Kidney epithelial cell (primary cell): ENCODE measurements at places on chromosomes 1 and 21. TPM values are rescaled to one million over a fixed set of nuclear protein-coding genes. Genes with fewer than 3 reads are reported as not detected.

MPZ gene
- total RNA-seq = 0.14 and 0.54 TPM in 2 replicates

UBIAD1 gene
- 10.9 and 16.0 TPM in 2 replicates for total RNA-seq

TRIM67 gene
- total RNA-seq = 0.14 and 0.63 TPM in 2 replicates

GFI1 gene
- total RNA-seq = 0.21 and 1.3 TPM in 2 replicates

LCE2A gene
- total RNA-seq = not detected in 2 replicates

RGS1 gene
- 0.41 TPM in 1 of 2 replicates, not detected in the other for total RNA-seq

RAD54L gene
- total RNA-seq = 2.9 and 6.1 TPM in 2 replicates

PKN2 gene
- total RNA-seq = 30.7 and 32.9 TPM in 2 replicates

CCDC185 gene
- not detected in 2 replicates for total RNA-seq

LAMC2 gene
- 1,180 and 1,184 TPM in 2 replicates for total RNA-seq

- no peak for DNase-seq
Observed at GRCh38 chr1:39960431-39960958, 5.5 kb downstream of the MFSD2A start.

DNA sequence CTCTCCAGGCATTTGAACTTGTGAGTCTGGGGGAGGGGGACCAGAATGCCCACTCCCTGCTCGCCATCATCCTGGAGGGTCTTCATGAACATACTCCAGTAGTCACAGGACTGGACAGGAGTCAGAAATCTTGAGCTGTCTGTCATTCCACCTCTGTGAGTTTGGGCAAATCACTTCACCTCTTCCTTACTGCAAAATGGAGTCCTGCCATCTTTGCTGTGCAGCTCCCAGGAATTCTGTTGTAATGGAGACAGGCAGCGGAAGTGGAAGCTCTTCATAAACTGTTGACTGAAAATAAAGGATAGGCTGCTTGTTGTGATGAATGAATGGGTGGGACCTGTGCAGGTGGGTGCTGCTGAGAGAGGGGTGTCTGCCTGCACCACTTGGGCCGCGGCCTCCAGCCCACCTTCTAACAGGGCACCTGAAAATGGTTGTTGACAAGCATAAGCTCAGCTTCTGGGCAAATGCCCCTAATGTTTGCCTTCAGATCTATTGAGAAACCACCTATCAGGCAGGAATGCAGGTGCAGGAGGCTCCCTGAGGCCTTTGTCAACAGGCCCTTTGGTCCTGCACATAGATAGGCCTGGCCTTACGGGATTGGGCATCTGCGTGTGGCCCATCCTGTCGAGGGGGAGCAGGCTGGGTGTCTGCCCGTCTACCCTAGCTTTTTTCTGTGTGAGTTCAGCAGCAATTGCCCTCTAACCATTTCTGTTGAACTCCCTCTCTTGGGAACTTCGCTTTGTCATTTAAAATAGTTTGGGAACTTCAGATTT lies 321.0 kb downstream of the RPS6KC1 start:
- DNase-seq = no peak

GRCh38 chr1:225816643-225817538 lies 7.0 kb downstream of the EPHX1 start:
- no peak for DNase-seq

- no peak for DNase-seq
Observed at GRCh38 chr21:45409466-45410150, 4.6 kb downstream of the COL18A1 start.

DNA sequence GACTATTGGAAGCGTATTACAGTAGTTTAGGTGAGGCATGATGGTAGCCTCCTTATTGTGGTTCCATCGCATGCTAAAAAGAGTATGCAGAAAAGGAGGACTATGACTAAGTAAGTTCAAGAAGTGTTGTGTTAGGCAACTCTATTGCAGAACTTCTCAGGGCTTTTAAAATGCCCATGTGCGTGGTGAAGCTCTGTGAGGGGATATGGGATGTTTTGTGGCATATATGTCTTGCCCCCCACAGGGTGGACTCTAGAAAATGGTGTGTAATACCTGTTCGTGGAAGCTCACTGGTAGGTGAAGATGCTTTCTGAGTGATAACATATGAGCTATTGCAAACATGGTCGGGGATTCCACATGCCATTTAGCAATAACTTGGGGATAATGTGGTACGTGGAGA lies 31.7 kb downstream of the MAN1A2 start:
- no peak for DNase-seq

DNA sequence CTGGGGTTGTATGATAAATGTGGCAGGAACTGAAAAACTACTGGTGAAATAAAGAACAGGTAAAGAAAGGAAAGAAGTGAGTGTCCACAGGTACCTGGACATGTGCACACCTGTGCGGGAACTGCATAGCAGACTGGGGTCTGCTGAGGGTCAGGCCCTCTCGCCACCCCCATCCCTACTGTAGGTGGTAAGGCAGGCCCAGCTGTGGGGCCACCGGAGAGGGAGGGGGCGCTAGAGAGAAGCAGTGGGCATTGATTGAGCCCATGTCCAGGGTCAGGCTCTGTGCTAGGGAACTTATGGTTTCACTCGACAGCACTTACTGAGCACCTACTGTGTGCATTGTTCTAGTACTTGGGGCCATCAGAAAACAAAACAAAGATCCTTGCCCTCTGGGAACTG lies 400.5 kb downstream of the MATN1 start:
- no peak for DNase-seq

- no peak for DNase-seq
Observed at GRCh38 chr1:28096210-28097099, 8.0 kb upstream of the EYA3 start.

DNA sequence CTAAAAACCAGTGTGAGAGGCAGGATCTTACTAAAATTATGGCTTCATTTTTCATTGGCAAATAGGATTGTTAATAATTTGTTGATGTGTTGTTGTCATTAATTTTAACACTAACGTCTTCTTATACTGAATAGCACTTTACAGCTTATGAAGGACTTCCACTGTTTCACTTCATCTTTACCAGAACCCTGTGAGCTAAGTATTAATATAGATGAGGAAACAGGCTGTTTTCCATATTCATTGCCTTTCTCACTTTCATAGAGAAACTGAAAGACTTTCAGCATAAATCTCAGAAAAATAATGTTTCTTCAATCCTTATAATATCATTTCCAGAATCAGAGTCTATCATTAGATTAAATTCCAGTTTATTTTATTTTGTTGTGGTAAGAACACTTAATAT lies 8.5 kb downstream of the MAP10 start:
- no peak for DNase-seq

- DNase-seq = no peak
Observed at GRCh38 chr1:194297094-194297493, 1110.7 kb upstream of the B3GALT2 start.

DNA sequence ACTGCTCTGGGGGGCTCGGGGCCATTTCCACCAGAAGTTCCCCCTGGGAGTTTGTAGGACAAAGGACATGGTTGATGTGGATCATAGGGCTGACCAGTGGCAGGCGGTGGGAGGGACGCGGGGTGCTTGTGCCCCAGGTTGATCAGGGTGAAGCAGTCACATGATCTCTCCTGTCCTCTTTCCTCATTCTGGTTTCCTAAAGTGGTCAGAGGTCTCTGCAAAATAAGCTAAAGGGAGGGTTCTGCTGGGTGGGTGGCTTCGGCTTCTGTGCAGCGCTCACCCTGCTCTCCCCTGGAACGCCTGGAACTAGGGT lies 9.2 kb downstream of the PDXK start:
- no peak for DNase-seq

DNA sequence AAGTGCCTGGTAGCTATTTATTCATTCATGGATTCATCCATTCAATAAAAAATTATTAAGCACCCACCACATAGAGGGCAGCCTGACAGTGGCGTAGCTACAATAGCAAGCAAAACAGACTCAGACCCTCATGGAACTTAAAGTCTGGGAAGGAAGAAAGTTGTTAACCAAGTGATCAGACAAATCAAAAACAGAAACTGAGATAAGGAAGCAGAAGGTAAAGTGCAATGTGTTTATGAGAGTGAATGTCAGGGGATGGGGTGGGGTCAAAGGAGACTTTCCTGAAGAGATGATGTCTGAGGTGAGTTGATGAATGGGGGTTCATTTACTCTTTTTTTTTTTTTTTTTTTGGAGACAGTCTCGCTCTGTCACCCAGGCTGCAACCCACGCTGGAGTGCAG lies 2.8 kb upstream of the WASF2 start:
- no peak for DNase-seq

- no peak for DNase-seq
Observed at GRCh38 chr1:180204231-180204630, 25.8 kb upstream of the LHX4 start.

GRCh38 chr1:89686520-89686919 lies 53.6 kb downstream of the LRRC8C start:
- DNase-seq = no peak

DNA sequence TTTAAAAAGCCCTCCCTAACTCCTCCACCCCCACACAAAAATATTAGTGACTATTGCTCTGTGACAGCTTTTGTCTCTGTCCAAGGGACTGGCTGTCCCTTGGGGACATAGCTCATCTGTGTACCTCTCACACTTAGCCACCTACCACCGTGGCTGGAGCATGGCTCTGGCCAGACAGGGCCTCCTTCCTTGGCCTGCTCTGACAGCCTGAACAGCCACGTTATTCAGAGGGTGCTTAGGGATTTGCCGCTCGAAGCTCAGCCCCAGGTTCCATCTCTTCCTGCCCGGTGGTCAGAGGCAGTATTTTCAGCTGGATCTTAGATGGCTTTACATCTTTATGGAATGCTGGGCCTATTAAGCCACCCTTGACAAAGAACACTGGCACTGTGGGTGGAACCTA lies 6.1 kb upstream of the CELSR2 start:
- DNase-seq = no peak

GRCh38 chr1:77850082-77850481 lies 38.3 kb upstream of the NEXN start:
- no peak for DNase-seq

- no peak for DNase-seq
Observed at GRCh38 chr1:50126927-50127715, 18.4 kb downstream of the ELAVL4 start.
